Gastroesophageal sphincter (tissue), 4 donors: ENCODE measurements at places on chromosomes 3 and 15. TPM values are rescaled to one million over a fixed set of nuclear protein-coding genes. Genes with fewer than 3 reads are reported as not detected.

DNA sequence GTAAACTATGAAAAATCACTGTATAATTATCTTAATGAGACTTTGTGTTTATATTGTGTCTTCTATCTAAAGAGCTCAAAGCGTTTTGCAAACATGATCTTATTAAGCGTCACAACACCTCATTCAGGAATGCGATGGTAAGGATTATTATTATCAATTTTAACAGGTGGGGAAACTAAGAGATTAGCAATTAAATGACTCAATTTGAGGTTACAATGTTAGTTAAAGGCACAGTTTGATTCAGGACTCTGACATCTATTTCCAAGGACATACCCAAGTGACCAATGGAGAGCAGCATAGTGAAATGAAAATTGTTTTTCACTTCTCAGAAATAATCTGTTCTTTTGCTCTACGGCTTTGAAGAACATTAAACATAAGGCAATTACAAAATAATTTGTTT lies 74.6 kb downstream of the FMN1 start:
- no peak for ATAC-seq

CCR8 gene
- total RNA-seq: not detected

CIB2 gene
- 7.1 TPM for total RNA-seq

BFSP2 gene
- not detected for total RNA-seq
